Amniotic epithelial cell (primary cell): ENCODE measurements at places on chromosomes 7 and 10.

DNA sequence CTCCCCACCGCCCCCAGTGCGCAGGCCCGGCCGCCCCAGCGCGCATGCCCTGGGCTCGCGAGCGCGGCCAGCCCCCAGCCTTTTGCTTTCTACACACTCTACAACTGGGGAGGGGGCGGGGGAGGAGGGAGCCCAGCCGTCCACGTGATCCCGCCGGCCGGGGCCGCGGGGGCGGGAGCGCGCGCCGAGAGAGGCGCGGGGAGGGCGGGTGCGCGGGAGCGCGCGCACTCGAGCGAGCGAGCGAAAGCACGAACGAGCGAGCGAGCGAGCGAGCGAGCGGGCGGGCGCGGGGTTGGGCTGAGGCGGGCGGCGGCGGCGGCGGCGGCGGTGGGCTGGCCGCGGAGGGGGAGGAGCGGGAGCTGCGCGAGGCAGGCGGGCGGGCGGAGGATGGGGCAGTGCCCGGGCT, at the start of gene AUTS2:
Gene AUTS2, plus strand, starts transcription at position 395 of the 406 bp plus-strand sequence. CDS start 1,179 bp downstream, outside the sequence.
- DNase-seq, result peak; percentile 47

- DNase-seq, result peak; percentile 21
These were observed 56.1 kb downstream of the HACD1 start for GRCh38 chr10:17561111-17561510.

- no peak for DNase-seq
These were observed 170.5 kb downstream of the RAB11FIP2 start for GRCh38 chr10:117876210-117876609.

GRCh38 chr10:132423966-132424861, 27.2 kb downstream of the PWWP2B start:
- no peak for DNase-seq

DNA sequence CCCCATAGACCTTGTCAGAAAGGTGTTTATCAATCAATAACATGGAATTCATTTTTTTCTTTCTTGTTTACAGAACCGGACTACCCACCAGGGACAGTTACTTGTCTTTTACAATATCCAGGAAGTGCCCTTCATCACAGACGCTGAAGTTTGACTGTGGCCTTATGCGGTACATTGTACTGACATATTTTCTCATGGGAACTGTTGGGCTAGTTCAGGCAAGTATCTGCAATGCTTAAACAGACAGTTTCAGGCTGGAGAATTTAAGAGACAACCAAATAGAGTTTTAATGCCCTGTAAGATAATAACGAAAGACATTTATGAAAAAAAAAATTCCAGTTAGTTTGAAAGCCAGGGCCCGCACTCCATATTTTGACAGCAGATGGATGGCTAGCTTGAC, 246.4 kb downstream of the GATA3 start:
- DNase-seq, result no peak

- no peak for DNase-seq
These were observed 76.4 kb upstream of the CDC14C start for GRCh38 chr7:48847917-48848316.

- DNase-seq, result peak; percentile 30
These were observed 64.9 kb upstream of the NRBF2 start for GRCh38 chr10:63068246-63068645.

DNA sequence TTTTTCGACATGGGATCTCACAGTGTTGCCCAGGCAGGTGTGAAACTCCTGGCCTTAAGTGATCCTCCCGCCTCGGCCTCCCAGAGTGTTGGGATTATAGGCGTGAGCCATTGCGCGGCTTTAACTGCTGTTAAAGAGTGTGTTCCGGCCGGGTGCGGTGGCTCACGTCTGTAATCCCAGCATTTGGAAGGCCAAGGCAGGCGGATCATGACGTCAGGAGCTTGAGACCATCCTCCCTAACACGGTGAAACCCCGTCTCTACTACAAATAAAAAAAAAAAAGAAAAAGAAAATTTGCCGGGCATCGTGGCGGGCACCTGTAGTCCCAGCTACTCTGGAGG, 1.1 kb downstream of the RABGEF1 start:
- peak; percentile 58 for DNase-seq

GRCh38 chr7:1950066-1950451, 280.0 kb downstream of the ELFN1 start:
- DNase-seq, result no peak

DNA sequence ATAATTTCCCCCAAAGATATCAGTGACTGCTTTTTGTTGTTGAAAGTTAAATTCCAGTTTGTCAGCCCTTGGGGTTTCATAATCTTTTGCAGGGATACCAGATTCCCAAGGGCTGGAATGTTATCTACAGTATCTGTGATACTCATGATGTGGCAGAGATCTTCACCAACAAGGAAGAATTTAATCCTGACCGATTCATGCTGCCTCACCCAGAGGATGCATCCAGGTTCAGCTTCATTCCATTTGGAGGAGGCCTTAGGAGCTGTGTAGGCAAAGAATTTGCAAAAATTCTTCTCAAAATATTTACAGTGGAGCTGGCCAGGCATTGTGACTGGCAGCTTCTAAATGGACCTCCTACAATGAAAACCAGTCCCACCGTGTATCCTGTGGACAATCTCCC, 3.2 kb downstream of the CYP26A1 start:
- DNase-seq, result no peak

GRCh38 chr7:3153118-3153517, 109.5 kb upstream of the CARD11 start:
- DNase-seq, result no peak

- no peak for DNase-seq
These were observed 7.9 kb downstream of the HSPB1 start for GRCh38 chr7:76310102-76310957.
